ENCODE measurements at places on chromosomes 16 and 17.

GRCh38 chr16:87230571-87230970 lies 86.6 kb downstream of the C16orf95 start:
- DNase-seq = no peak

DNA sequence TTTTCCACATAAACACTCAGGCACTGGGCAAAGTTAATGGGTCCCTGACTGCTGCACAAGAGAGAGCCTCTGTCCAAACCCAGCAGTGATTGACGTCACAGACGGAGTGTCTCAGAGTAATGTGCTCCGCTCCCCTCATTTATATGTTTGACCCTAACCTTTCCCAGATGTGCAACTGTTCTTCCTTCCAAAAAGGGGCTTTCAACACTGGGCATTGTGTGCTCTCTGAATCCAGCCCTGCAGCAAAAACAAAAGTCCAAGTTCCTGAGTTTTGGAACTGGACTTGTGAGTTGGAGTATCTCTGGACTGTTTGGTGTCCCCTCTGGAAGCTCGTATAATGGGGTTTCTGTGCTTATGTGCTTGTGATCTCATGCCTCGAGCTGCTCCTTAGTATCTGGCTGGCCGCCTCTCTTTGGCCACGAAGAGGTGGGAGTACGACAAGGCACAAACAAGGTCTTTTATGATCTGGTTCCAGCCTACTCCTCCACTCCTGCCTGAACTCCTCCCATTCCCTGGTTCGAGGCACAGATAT lies 76.4 kb upstream of the SMIM36 start:
- DNase-seq = peak; percentile 76

DNA sequence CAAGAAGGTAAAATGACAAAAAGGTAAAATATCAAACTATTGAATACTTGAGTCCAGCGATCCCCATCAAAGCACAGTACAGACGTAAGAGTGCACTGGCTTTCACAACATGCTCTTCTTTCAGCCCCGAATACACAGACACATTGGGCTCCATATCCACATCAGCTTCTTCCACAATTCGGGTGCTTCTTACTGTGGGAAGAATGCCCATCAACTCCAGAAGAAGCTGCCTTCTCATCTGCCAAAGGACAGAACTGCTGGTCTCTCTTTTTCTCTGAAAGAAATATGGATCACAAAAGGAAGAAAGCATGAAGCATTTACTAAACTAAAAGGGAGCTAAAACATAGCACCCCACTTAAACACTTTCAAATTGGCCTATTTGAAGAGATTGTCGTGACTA lies 20.4 kb downstream of the INTS2 start:
- no peak for DNase-seq

DNA sequence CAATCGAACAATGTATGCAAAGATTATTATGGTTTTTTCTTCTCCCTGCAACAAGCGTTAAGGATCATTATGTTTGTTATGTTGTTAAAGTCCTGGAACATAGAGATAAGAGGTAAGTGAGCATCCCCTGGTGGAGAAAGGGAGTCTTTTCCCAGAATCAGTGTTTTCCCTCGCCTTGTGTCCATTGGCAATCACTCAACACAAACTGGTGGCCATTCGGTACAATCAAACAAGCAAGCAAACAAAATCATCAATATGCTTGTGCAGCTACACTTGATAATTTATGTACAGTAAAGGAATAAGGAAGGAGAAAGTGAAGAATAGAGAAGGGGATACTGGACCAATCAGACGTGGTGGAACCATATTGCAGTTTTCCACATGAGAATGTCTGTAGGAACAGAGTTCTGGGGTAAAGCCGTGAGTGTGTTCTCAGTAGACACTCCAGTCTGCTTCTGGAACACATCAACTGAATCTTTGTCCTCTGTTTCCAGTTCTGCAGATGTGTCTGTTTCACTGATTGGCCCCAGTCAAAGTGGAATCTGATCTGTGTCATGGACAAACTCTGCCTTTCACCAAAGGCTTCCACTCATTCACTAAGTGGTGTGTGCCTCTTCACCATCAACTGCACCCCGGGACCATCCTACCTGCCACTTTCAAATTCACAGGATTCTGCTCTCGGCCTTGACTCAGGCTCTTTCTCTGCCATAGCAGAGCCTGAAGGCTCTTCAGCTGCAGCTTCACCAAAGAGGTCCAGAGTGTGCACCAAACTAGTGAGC lies 169.5 kb downstream of the AHSP start:
- DNase-seq = no peak

DNA sequence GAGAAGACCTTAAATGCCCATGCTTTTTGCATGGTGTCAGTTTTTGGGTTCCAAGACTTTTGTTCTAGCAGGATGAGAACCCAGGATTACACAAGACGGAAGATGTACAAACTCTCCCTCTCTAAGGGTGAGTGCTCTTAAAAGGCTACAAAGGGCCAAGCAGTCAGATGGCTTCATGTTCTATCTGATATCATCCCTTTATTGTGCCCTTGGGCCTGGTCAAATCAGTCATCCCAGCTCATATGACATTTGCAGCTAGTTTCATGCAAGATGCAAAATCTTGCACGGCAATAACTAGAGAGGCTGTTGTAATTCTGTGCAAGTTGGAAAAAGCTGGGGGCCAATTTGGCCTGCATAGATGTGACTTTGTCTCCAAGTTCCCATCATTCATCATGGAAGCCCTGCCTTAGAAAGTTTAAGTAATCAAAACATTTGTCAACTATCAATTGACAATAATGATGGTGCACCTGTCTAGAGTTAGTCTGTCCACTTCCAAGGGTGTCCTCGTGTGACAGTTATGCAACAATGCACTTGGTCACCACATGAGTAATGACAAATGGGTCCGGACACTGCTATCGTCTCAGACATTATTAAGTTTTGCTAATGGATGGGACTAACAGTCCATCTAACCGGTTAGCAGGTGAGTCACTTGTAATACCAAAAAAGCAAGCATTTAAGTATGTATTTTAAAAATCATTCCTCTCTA lies 58.6 kb upstream of the ZFHX3 start:
- no peak for DNase-seq

GRCh38 chr17:2977157-2977556 lies 86.2 kb downstream of the OR1D5 start:
- no peak for DNase-seq

DNA sequence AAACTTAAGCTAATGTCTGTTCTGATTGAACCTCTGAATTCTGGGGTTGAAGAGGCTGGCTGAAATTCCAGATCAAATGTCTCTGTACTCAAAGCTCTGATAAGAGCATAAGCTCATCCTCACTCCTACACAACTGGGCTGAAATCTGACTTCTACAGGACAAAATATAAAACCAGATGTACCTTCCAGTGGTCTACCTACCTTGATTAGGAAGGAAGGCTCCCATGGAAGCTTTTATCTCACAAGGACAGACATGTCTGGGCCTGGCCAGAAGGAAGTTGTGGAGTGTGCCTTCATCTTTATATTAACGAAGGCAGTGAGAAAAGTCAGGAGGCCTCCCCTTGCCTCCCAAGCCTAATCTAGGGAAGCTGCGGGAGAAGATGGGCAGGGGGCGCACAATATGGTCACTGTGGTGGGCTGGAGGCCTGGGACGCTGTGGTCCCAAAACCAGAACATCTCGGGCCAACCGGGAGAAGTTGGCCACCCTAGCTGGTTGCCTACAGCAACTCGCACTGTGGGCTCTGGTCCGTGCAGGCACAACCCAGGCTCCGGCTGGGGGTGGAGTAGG lies 55.6 kb upstream of the LRRC37A3 start:
- DNase-seq = no peak

DNA sequence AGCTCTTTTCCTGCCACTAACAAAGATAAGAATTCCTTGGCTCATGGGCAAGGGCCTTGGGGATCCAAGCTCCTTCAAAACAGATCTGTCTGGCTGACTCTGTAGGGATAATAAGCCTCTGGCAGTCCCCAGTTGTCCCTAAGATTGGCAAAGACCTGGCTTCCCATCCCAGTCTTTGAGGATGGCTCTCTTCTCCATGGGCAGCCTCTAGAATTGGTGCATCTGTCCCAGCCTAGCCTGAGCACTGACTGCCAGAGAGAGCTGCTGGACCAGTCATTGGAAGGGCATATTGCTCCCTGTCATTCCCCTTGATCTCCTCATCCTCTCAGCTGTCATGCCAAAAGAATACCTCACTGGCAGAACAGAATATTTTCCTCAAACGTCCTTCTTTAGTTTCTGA lies 13.2 kb upstream of the CUEDC1 start:
- DNase-seq = no peak

DNA sequence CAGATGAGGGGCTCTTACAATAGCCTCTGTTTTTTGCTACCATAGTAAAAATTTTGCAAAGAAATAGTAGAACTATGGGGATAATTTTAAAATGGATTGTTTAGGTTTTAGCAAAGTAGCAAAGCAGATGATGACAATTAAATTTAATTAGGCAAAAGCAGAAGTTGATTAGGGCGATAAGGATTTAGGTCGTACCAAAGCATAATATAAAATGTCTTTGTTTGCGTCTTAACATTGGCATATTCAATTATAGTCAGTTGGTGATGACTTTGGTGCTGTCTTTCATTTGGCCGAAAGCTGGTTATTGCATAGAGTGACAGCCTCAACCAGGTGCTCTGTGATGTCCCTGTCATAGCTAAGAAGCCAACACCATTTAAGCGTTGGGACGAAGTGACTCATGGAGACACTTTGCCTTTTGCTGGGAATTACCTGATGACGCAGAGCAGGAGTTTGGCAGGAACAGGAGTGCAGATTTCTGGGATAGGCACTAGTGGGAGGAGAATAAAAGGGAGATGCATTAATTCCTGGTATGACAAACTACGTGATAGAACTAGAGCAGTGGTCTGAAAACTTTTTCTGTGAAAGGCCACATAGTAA lies 38.3 kb downstream of the MAP2K6 start:
- DNase-seq = no peak

- no peak for DNase-seq
These were observed 22.2 kb upstream of the LCMT1 start for GRCh38 chr16:25089351-25089750.

- peak; percentile 25 for DNase-seq
These were observed 42.0 kb downstream of the MGAT5B start for GRCh38 chr17:76909971-76910760.

DNA sequence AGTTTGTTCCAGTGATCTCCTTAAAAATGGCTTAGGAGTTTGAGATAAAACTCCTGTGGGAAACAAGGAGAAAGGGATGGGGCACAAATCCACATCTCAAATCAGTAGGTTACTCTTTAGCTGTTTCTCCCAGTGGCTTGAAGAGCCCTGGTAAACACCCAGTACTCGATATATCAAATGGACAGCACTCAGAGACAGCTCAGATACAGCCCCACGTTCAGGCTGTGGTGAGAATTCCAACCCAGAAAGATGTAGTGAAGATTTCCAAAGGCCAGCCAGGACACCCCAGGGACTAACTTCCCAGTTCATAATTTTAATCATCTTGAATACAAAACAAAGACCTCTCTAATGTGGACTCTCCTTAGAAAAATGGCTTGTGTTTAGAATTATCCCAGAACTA lies 6.4 kb upstream of the VEZF1 start:
- DNase-seq = no peak

DNA sequence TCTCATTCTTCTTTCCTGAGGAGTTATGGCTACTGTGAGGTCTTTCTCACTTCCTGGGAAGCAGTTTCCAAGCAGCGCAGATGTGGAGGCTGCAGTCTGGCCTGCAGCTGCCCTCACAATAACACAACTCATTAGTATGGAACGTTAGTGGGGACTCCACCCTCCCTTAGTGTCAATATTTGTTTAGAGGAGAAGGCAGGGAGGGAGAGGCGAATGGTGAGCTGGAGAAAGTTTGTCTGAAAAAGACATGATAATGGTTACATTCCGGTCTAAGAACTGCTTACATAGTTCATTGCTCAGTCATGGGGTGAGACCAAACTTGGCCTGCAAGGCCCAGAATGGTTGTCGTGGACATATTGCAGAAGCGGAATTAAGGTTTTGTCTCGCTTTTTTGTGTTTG lies 170.2 kb downstream of the HS3ST3B1 start:
- peak; percentile 8 for DNase-seq

DNA sequence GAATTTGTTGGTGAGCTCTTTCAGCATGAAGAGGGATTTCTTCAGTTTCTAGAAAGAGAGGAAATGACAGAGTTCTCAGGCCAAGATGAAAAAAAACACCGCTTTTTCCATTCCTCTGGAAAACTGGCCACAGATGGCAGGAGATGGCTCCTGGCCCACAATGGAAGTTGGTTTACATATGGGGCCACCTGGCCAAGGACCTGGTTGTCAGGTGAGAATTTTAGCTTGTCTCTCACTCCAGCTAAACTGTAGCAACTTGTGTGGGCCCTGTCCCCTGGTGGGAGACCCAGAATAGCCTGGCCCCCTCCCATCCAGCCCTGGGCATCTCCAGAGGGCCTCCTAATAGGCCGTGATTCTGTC lies 33.6 kb downstream of the LGALS9 start:
- DNase-seq = no peak

- DNase-seq = no peak
These were observed 215.7 kb upstream of the FOXF1 start for GRCh38 chr16:86294535-86295196.

DNA sequence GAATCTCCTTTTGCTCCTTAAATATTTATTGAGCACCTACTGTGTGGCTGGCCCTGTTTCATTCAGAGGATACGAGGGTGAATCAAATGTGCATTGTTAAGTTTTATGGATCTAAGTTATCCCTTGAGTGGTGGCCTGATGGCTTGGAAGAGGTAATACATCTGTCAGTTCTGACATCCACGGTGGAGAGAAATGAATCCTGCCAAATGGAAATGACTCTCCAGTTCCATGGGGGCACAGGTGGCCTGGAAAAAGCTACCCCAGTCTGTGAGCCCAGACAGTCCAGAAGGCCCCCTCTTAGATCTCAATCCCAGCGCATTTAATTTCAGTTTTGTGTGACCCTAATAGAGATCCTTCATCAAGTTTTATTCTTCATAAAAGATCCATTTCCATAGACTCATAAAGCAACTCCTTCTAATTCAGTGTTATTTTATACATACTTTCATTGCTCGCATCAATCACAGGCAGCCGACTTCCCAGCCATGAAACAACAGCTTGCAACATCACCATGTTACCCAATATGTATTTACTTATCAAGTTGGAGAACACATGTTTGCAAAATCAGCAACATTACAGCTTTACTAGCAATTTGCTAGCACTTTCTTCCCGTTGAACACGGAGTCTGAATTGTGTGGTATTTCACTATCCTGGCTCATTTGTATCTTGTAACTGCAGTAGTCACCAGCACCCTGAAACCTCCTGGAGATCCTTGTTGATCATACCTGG lies 334.8 kb upstream of the HSBP1 start:
- no peak for DNase-seq

- no peak for DNase-seq
These were observed 36.7 kb downstream of the CTU2 start for GRCh38 chr16:88742896-88743605.
